Stimulated activated naive B cell treated with anti-CD40 and anti-IgM and Interleukin-4, amounts not matched to agents 10 μg/mL and 1 μg/mL and 100 μg/mL, for 72 hours (primary cell): ENCODE measurements at places on chromosomes 1 and 21.

- no peak for DNase-seq
These were observed 96.7 kb upstream of the TMPRSS2 start for GRCh38 chr21:41604583-41605041.

DNA sequence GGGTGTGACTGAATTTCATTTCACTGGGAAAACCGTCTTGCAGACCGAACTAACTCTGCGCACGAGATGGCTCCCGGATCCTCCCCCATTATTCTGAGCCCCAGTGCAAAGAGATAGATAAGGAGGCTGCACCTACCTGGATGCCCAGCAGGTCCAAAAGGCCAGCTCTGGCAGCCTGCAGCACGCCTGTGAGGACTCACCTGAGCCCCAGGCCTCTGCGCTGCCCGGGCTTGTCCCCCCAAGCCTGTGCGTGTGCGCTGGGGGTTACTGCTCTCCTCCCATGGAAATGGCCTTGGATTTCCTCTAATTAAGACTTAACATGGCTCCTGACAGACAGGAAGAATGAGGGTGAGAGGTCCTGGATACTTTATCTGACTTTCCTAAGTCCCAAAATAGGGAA, 83.4 kb downstream of the MDM4 start:
- DNase-seq, result no peak

DNA sequence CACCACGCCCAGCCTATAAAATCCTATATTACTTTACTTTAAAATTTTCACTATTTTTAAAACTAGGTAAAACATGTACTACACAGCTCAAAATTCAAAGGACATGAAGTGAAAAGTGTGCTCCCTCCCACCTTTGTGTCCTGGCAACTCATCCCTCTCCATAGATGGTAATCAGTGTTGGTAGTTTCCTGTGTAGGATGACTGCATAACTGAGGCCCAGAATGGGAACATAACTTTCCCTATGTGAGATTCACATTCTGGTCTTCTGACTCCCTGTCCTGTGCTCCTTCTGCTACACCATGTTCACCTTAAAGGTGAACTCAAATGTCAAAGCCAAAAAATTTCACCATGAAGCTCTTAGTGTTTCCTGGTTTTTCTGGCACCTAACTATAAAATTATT, 39.3 kb downstream of the XKR8 start:
- DNase-seq, result no peak

- no peak for DNase-seq
These were observed 119.4 kb downstream of the NEK7 start for GRCh38 chr1:198276241-198276640.

GRCh38 chr1:156703336-156703735, 2.0 kb downstream of the CRABP2 start:
- no peak for DNase-seq

GRCh38 chr1:199124351-199124750, 485.5 kb downstream of the PTPRC start:
- DNase-seq, result no peak

DNA sequence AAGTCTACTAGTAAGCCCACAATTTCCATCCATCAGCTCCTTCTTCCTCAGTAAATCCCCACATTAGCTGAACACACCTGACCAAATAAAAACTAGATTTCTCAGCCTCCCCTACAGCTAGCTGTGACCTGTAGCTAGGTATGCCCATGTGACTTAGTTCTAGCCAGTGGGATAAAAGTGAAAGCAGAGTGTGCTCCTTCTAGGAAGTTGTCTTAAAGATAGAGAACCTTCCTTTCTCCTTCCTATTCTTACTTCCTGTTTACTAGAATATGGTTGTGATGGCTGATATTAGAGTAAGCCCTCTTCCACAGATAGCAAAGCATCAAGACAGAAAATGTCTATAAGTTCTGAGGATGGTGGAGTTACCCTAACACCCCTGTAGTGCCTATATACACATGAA, 67.0 kb downstream of the PIK3R3 start:
- no peak for DNase-seq

DNA sequence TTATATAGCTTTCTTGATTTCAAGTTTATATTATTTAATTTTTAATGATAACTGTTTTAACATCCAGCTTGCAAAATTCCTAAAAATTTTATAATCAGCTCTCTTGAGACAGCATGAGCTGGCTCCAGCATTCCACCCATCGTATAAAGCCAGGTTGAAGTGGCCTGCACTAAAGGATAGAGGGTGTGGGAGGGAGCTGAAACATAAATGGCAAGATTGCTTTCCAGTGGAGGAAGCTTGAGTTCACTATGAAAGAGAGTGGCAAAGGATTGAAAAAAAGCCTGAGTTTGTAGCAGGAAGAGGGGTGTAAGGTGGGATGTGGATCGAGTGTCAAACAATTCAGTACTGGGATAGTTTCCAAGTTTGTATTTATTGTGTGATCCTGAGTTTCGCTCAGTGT, 48.5 kb upstream of the ZNF644 start:
- DNase-seq, result no peak

GRCh38 chr1:21604208-21604957, 64.8 kb downstream of the RAP1GAP start:
- DNase-seq, result no peak

GRCh38 chr1:165698761-165699052, 345 bp upstream of the ALDH9A1 start:
- DNase-seq, result no peak

- DNase-seq, result no peak
These were observed 91.1 kb downstream of the NPHP4 start for GRCh38 chr1:5901150-5901549.

DNA sequence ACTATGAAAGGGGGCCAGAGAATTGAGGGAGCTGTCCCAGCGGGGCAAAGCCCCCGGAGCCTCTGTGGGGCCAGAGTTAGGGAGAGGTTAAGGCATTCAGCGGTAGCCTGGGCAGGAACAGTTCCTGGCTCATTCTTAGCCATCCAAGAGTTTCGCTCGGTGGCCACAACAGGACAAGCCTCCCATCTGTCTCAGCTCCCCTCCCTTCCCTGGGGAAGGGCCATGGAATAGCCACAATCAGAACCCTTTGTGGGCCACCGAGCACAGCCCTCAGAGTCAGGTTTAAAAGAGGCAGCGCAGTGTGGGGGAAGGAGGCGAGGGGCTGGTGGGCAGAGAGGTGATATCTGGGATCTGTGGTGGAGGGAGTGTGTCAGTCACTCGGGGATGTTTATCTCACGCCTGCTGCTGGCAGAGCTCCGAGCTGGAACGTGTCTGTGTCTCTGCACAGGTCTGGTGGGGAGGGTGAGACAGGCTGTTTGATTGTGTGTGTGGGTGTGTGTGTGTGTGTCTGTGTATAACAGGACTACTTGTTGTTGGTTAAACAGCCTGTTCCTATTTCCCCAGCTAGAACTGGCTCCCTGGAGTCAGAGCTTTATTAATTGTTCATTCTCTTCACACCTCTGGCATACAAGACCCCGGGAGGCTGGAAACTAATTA, 49.6 kb upstream of the GOLT1A start:
- no peak for DNase-seq

- DNase-seq, result no peak
These were observed 264.7 kb downstream of the TRABD2B start for GRCh38 chr1:47732489-47732888.

DNA sequence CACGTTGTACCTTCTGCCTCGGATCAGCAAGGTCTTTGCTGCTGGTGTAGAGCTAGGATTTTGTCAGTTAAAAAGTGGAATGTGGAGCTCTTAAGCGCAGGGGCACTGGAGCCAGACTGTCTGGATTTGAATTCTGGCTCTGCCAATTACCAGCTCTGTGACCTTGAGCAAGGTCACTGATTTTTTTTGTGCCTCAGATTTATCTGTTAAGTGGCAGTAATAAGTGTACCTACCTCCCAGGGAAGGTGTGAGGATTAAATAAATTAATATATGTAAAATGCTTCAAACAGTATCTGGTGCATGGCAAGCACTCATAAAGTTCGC, 40.3 kb downstream of the UBE2U start:
- DNase-seq, result no peak

- DNase-seq, result no peak
These were observed 73.8 kb downstream of the NTPCR start for GRCh38 chr1:233024199-233024598.

GRCh38 chr1:200488375-200489165, 78.7 kb upstream of the ZNF281 start:
- peak; percentile 46 for DNase-seq

GRCh38 chr1:20164694-20165202, 21.1 kb upstream of the UBXN10 start:
- no peak for DNase-seq

DNA sequence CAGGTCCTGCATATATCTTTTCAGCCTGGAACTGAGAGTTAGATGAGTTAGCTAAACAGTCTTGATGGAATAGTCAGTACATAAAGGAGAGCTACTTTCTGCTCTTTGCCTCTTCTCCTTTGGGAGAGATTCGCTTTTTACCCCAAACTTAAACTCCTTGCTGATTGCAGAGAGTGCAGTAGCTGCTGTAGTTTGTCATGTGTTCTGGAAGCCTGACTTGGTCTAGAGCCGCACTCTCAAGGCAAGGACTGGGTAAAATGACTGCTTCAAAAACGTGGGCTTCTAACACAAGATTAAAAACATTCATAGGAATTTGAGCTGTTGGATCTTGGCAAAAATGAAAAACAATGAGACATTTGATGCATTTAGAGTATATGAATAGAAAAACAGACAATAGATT, 351.6 kb downstream of the RYR2 start:
- DNase-seq, result no peak

- DNase-seq, result peak; percentile 17
These were observed 39.6 kb upstream of the LDLRAP1 start for GRCh38 chr1:25503551-25504426.

- DNase-seq, result no peak
These were observed at the start of gene NT5C1A for GRCh38 chr1:39671793-39672550. NT5C1A (minus strand) TSS chr1:39672107; CDS start chr1:39672038, 69 bp downstream.
